ENCODE measurements at places on chromosomes 3 and 15.

GRCh38 chr15:83709241-83709640 lies 55.3 kb downstream of the ADAMTSL3 start:
- DNase-seq = no peak

- DNase-seq = no peak
Observed at GRCh38 chr3:72144773-72145505, 360.0 kb upstream of the PROK2 start.

- no peak for DNase-seq
Observed at GRCh38 chr3:194279701-194280360, 71.3 kb downstream of the CPN2 start.

- no peak for DNase-seq
Observed at GRCh38 chr3:6719999-6720398, 140.9 kb upstream of the GRM7 start.

- DNase-seq = no peak
Observed at GRCh38 chr3:124924741-124925140, 9.8 kb downstream of the MUC13 start.

DNA sequence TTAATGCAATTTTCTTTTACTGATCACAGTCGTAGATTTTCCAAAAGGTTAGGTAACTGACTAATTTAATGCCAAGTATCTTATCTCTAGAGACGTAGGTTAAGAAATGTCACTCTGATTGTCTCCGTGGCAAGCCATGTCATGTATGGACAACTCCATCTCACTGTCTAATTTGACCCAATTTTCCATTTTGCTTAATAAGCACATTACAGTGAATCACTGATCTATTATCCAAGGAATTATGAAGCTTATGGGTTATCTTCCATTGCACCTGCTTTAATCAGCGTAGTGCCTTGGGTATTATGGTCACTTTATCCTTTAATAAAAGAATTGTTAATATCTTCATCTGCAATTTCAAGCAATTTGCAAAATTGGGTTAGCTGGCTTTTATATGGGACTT lies 557.4 kb upstream of the ROBO2 start:
- no peak for DNase-seq

- no peak for DNase-seq
Observed at GRCh38 chr15:27092390-27092789, 121.4 kb downstream of the GABRG3 start.

- peak; percentile 55 for DNase-seq
Observed at GRCh38 chr15:74179101-74179841, 5.8 kb downstream of the ISLR start.

- no peak for DNase-seq
Observed at GRCh38 chr15:60118146-60118545, 114.0 kb downstream of the FOXB1 start.

DNA sequence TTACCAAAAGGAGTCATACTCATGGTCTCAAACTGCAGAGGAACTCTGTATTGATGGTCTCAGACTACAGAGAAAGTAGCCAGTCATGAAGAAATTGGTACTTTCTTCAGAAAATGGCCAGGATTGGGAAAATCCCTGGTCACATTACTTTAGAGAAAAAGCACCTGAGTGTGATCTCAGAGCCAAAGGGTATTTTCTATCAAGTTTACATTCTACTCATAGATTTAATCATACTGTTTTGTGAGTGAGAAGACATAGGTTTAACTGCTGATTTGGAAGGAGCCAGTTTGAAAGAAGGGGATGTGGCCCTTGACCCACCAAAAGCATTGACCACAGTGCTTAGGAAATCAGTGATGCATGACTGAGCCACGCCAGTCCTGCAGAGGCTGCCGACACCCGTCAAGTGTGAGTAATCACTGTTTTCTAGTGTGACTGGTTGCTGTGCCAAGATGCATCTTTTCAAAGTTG lies 203.6 kb downstream of the AKAP13 start:
- no peak for DNase-seq

GRCh38 chr3:156463123-156463522 lies 91.8 kb downstream of the SSR3 start:
- peak; percentile 17 for DNase-seq
